ENCODE measurements at places on chromosomes 3 and 15.
A peak's percentile ranks its signal among the peaks of the same experiment; 100 is the strongest.

- DNase-seq, result no peak
These were observed 113.8 kb upstream of the CCDC54 start for GRCh38 chr3:107263269-107264021.

GRCh38 chr15:39251413-39252133 lies 329.3 kb upstream of the THBS1 start:
- DNase-seq, result no peak

DNA sequence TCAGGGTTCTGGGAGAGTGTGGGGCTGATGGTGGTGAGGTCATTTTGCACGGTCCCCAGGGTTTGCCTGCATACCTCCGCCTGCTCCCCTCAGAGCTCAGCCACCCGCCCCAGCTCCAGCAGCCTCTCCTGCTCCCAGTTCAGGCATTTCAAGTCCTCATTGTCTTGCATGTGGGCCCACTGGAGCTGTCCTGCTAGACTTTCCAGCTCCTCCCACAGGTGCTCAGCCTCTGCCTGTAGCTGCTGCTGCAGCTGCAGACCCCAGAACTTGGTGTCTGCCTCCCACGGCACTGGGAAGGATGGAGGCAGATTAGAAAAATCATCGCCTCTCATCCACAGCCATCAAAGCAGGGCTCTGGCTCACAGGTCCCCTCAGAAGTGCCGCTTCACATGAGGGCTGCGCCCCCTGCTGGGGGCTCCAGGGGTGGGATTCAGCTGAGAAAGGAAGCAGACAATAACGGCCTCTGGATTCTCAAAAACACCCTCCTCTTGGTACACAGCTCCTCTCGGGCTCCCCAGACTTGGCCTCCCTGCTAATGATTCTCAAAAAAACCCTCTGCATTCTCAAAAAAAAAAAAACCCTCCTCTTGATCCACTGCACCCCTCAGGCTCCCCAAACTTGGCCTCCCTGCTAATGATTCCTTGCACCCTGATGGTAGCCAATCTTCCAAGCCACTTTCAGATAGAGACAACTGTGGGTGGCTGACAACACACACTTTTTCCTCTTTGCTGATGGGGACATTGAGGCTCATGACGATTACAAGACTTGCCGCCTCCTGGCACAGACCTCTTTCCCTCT lies 89.3 kb upstream of the C2CD4B start:
- peak; percentile 80 for DNase-seq

- no peak for DNase-seq
These were observed 47.9 kb downstream of the NAALADL2 start for GRCh38 chr3:174907027-174907426.

GRCh38 chr3:197578376-197578775 lies 22.6 kb upstream of the BDH1 start:
- no peak for DNase-seq

DNA sequence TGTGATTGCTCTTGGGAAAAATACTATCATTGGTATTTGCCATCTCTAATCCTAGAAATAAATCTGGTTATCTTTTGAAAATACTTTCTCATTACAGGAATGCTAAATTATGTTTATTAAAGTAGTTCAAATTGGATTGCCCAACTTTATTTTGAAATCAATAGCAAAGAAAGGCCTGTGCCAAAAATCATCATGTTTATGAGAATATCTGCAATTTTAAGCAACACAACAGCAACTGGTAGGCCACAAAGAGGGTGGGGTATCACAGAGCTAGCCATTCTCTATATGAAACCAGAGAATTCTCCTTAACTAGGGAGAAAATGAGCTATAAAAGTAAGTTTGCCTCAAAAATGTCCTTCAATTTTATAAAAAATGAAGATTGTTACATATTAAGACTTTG lies 11.9 kb upstream of the TM4SF19 start:
- no peak for DNase-seq

DNA sequence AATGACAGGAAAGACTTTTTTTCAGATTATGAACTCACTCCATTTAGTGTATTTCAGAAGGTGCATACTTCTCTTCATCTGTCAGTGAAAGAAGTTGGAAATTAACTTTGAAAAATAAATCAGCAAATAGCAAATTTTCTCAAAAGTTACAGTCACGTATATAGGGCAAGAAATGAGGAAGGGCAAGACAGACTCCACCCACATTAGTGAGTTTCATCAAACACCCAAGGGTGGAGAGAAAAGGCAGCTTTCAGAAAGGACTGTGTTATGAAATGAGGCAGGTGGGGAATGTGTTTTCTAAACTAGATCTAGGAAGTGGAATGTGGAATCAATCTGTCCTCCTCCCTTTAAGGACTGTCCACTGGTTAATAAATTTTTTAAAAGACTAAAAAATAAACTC lies 2.9 kb downstream of the SLC22A13 start:
- no peak for DNase-seq

DNA sequence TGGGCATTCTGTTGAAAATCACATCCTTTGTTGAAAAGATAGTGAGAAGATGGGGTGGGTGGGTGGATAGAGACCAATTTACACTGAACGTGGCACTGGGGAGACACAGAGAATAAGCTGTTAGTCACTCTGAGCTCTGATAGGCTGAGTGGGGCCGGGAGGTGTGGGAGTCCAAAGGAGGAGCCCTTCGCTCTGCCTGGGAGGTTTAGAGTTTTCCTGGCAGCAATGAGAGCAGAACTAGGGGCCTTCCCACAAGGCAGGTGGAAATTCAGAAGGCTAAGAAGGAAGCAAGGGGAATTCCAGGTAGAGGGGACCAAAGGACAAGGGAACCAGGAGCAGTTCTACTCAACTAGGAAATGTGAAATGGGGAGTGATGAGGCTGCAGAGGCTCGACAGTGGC lies 272.7 kb downstream of the RPLP1 start:
- DNase-seq, result no peak

- no peak for DNase-seq
These were observed 14.8 kb downstream of the NT5DC2 start for GRCh38 chr3:52518723-52519444.

DNA sequence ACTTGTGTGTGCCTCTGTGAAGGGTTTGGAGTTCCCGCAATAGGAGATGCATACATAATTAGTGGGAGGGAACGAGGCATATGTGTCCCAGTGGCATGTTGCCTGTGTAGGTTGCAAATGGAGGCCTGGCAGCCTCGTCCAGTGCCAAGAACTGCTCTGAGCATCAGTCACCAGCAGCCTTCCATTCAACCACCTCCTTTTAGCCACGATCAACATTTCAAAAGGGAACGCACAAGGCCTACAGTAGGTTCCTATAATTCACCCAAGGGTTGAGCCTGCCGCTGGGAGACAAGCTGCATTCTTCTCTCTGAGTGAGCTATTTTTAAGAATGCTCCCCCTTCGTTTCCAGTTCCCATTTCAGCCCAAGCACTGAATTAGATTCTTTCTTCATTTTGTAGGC lies 78.8 kb upstream of the CTNNB1 start:
- no peak for DNase-seq

DNA sequence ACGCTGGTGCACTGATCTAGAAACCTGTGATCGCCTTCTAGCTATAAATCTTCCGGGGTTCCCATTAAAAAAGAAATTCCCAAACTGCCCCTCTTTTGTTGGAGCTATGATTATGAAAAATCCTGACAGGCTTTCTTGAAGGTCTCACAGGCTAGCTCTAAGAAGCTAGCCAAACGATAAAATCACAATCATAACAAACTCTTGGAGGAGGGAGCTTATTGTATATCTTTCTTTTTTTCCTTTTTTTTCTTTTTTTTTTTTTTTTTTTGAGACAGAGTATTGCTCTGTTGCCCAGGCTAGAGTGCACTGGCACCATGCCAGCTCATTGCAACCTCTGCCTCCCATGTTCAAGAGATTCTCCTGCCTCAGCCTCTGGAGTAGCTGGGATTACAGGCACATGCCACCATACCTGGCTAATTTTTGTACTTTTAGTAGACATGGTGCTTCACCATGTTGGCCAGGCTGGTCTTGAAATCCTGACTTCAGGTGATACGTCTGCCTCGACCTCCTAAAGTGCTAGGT lies 72.0 kb downstream of the MYO1E start:
- no peak for DNase-seq

DNA sequence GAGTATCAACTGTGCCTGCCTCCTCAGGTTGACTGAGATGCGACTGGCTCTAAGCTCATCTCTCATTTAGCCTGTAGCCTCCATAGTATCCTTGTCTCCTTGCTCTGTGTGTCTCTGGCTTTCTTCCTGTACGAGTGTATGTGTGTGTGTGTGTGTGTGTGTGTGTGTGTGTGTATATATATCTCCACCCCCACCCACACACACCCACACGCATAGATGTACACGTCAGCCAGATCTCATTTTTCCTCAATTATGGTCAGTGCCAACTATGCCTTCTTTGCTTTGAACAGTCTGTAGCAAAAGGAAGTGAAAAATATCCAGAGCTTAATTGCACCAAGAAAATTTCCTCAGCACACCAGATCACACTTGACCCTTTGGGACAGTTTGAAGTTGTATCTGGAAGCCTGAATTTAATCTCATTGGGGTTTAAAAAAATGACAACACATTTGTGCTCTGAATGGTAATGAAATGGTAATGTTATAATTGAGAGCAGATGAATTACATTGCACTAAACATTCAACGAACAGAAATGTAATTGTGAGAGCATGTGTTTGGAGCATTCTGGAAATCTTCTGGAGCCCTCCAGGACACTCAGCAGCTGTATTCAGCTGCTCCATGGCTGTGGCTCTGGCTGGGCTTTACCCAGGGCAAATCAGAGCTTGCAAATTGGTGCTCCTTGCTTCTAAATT lies 63.6 kb downstream of the RYR3 start:
- no peak for DNase-seq

DNA sequence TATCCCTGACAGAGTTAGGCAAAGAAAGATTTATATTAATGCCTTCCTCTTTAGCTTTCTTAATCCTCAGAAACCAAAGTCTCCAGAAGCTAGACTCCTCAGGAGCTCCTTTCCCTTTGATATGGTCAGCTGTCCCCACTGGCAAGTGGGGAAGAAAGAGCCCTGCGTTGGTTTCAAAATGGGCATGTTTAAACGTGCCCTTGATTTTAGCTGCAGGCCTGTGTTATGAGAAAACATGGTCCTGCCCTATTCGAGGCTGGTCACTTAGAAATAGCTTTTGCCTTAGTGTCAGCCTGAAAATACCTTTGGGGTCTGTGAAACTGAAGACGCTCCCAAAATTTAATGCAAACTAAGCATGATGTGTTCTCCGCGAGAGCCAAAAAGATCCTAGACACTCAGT lies 135.5 kb upstream of the RARB start:
- DNase-seq, result no peak

DNA sequence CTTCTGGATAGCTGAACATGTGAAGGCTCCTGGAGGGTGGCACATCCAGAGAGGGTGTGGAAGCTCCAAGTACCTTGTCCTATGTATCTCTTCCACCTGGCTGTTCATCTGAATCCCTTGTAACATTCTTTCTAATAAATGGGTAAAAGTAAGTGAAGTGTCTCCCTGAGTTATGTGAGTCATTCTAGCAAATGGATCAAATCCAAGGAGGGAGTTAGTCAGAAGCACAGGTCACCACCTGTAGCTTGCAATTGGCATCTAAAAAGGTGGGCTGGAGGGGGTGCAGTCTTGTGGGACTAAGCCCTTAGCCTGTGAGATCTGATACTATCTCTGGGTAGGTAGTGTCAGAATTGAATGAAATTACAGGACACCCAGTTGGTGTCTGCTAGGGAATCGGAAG lies 71.0 kb downstream of the WWTR1 start:
- no peak for DNase-seq

DNA sequence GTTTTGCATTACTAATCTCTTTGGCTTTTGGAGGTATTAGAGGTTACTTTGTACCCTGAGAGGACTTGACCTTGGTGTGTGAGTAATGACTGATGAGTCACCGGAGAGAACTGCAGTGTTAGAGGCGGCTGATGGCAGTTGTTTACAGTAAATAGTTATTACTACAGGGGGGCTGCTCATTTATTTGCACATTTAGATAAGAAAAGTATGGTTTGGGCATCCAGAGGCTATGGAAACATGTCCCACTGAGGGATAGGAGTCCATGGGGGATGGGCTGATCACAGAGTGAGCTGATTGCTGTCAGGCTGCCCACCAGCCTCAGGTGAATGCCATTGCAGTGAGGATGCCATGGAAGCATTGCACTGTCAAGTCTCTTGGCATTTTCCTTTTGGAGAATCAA lies 17.3 kb upstream of the STAC start:
- no peak for DNase-seq

DNA sequence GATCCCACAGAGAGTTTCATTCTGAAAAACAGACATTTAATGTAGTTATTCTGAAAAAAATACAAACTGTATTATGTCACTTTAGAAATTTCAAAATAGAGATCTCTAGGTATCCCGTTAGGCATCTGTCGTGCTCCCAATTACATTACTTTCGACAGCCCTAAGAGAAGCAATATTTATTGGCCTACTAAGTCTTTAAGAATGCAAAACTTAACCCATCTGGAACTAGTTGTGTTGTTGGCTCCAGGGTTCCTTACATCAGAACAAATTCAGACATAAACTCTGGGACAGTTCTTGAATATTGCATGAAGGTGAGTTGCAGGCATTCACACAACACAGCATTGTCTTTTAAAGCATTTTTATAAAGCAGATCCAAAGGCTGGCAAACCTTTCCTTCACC lies 498.4 kb downstream of the FHIT start:
- no peak for DNase-seq

GRCh38 chr3:192858849-192859585 lies 58.6 kb downstream of the MB21D2 start:
- DNase-seq, result no peak

DNA sequence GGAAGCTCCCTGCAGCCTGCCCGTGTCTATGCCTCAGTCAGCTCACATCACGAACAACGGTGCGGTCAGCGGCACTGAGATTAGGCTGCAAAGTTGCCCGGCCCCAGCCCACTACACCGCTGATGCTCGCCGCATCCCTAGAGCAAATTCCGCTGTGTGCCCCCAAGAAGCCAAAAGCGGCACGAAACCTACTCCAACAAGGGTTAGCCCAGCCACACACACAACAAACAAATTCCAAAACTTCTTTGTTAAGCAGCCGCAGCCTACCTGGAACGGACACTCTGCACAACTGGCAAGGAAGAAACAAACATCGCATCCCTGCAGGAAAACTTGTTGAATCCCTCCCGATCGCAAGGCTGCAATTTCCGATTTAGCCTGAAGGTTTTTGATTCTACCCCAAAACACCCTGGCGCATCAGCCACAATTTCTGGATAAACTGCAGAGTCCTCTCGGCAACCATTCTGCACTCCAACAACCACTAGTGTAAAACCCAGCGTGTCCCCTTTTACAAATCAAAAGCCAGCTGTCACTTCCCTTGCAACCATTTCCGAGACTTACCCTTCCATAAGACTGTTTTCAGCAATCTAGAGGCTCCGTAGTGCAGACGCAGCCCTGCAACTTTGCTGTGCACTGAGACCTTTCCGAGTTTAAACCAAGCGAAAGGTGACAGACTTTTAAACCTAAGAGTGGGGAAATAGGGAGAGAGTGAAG lies 449 bp downstream of the ROBO1 start:
- DNase-seq, result no peak

- DNase-seq, result no peak
These were observed 26.1 kb upstream of the MFSD1 start for GRCh38 chr3:158775426-158776410.

GRCh38 chr15:74869726-74870407 lies 3.3 kb downstream of the SCAMP2 start:
- DNase-seq, result peak; percentile 90

Data from RPMI8226 (cell line).